H4 (cell line): ENCODE measurements at places on chromosomes 16 and 17. TPM values are rescaled to one million over a fixed set of nuclear protein-coding genes. Genes with fewer than 3 reads are reported as not detected.

The TBC1D3K gene
- total RNA-seq, result not detected in 2 replicates

The TEKT5 gene
- total RNA-seq, result not detected in 2 replicates

DNA sequence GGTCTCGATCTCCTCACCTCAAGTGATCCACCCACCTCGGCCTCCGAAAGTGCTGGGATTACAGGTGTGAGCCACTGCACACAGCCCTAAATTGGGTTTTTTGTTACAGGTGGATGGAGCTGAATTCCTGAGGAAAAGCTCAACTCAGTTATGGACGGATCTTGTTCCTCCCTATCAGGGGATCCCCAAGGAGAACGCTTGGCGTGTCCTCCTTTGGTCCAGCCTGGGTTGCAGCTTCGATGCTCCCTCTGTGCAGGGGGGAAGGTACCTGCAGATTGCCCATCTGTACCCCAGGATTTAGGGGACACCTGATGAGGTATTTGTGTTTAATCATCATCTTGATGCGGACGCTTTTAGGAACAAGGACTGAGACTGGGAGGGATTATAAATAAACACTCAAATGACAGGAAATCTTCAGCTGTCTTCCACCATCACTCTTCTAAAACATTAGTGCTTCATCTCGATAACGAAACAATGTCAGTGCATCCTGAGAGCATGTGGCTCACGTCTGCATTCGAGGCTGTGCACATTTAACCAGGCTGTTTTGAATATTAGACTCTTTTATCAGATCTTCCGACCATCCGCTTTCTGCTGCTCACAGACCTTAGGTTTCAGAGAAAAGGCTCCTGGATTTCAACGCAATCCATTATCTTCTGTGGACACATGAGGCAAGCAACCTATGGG lies 18.2 kb upstream of the MEIOB start:
- no peak for DNase-seq

GRCh38 chr16:13390986-13391305 lies 489.5 kb downstream of the SHISA9 start:
- DNase-seq, result no peak

DNA sequence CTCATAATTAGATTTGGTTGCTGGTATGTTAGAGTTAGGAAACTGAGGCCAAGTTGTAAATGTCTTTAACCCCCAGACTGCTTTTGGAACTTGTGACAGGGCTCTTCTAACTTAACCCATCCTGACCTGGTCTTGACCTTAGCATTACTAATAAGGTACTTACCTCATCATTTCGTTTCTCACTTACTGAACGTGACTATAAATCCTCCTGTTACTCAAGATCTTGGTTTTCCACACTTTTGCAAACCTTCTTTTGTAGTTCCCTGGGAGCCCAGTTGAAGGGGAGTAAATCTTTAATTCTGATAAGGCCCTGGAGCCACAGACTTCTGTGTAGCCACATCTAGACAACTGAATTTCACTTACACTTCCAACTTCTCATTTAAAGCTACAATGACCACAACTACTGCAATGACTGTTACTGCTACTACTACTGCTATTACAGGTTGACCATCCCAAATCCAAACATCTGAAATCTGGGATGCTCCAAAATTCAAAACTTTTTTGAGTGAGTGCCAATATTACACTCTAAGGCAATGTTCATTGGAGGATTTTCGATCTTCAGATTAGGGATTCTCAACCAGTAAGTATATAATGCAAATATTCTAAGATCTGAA lies 248.8 kb upstream of the TBX2 start:
- DNase-seq, result no peak
